AML-193 (cell line): ENCODE measurements at places on chromosomes 6 and 20.

- DNase-seq = no peak
Observed at GRCh38 chr6:6758546-6758914, 170.0 kb downstream of the LY86 start.

- DNase-seq = no peak
Observed at GRCh38 chr6:170130201-170130621, 160.7 kb downstream of the DLL1 start.

DNA sequence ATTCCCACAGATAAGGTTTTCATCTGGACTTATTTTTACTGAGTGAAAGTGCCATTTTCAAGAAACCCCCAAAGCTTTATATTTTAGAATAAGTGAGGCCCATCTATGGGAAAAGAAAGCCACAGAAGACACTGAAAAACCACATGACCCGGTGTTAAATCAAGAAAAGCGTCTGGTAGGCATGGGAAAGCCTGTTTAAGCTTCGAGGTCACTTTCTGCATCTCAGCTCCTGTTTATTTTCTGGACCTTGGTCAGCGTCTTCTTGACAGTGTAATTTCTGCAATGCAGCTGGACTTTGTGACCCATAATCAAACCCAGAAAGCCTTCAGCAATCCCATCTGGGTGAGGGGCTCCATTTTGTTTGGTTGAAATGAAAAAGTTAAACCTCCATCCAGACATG, 59.6 kb upstream of the NEDD9 start:
- DNase-seq = no peak

GRCh38 chr6:35166116-35166515, 25.0 kb upstream of the TCP11 start:
- DNase-seq = no peak

- no peak for DNase-seq
Observed at GRCh38 chr6:123635567-123635966, 1.2 kb downstream of the TRDN start.
